ENCODE measurements at places on chromosomes 1 and 21.

- peak; percentile 84 for DNase-seq
Observed at GRCh38 chr1:234781241-234782065, 171.5 kb upstream of the IRF2BP2 start.

DNA sequence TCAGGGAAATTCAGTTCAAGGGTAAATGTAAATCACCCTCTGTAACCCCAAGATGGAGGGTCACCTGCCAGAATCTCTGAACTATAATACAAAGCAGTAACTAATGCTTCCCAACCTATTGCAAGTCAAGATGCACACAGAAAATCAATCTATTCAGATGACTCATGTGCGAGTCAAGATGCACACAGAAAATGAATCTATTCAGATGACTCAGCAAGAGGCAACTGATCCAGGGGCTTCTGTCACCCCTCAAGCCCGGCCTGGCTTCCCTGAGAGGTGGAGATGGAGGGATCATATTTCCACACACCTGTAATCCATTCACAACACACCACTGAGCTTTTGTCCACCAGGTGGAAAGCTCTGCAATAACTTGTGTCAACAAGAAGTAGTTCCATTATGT, 17.4 kb upstream of the HIVEP3 start:
- peak; percentile 33 for DNase-seq

DNA sequence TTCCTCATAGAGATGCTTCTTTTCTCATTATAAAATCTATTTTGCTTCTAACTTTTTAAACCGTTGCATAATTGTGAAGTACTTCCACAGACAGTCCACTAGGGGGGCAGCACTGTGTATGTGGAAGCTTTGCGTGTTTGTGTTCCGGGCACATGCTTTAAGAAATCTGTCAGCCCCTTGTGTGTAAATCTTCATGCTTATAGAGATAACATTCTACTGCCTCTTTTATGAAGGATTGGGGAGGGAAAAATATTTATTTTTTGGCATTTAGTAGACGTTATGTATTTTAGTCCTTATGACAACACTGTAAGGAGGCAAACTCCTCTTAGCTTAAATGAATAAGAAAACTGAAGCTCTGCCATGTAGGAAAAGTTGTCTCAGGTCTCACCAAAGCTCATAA, 157.3 kb upstream of the PTGFR start:
- DNase-seq, result peak; percentile 2

GRCh38 chr1:201769966-201770365, 59.0 kb upstream of the IPO9 start:
- DNase-seq, result no peak

- DNase-seq, result no peak
Observed at GRCh38 chr1:203408486-203409481, 57.9 kb upstream of the FMOD start.

DNA sequence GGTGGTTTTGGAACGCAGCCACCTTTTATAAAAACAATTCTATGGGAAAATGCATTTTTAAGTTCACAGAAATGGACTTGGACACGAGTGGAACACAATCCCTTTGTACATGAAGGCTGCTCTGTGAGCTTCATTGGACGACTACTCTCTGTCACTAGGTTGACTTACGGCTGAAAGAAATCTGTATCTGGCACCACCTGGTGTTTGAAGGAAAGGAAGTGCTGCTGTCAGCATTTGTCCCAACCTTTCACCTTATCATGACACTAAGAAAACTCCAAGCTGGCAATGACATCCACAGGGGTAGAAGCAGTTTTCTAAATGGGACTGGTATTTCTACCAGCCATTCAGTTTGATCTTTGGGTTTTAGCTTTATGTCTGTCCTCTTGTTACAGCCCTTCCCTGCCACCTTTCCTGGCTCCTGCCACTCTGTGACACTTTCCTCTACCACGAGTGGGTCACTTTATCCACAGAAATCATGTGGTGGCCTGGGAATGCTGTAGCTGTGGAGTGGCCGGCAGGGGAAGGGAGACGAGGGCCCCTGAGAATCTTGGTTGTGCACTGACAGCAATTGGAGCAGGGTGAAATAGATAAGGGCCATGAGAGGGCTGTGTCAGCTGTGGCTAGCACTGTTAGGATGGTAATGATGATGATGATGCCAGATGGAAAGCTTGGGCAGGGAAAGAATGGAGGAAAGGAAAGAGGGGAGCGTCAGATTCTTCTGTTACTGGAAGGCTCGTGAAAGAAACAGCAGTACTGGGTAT, 85.2 kb downstream of the TBX19 start:
- peak; percentile 7 for DNase-seq

DNA sequence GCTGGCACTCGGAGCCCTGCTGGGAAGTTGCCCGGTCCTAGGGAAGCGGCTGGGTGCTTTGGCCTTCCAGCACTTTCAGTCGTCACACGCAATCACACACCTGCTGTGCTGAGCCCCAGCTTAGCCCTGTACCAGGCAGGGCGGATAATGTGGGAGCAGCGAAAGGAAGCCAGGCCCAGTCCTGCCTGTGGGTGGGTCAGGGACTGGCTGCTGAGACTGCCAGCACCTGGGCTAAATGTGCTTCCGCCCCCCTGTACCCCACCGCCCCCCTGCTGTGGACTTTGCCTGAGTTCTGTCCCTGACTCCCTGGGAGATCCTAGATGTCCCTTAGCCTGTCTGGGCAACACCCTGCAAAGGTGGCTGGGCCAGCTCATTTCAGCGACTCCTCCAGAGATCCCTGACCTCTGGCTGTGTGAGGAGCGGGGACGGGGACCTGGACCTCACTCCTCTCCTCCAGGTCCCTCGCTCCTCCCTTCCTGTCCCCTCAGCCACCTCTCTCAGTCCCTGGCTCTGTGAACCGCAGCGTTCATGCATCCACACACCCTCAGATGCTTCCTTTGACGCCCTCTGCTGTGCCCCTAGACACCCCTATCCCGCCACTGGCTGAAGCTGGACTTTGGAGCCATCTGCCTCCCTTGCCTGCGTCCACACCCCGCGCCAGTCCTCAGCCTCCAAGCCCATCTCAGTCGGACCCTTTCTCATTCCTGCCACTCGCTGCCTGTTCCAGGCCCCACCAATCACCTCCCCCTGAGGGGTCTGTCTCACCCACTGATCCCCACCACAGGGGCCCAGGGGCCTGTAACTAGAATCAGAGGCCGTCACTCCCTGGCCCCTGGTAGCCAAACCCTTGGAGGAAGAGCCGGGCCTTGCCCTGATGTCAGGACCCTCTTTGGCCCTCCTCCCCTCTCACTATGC, 1.4 kb downstream of the MMEL1 start:
- DNase-seq, result no peak

DNA sequence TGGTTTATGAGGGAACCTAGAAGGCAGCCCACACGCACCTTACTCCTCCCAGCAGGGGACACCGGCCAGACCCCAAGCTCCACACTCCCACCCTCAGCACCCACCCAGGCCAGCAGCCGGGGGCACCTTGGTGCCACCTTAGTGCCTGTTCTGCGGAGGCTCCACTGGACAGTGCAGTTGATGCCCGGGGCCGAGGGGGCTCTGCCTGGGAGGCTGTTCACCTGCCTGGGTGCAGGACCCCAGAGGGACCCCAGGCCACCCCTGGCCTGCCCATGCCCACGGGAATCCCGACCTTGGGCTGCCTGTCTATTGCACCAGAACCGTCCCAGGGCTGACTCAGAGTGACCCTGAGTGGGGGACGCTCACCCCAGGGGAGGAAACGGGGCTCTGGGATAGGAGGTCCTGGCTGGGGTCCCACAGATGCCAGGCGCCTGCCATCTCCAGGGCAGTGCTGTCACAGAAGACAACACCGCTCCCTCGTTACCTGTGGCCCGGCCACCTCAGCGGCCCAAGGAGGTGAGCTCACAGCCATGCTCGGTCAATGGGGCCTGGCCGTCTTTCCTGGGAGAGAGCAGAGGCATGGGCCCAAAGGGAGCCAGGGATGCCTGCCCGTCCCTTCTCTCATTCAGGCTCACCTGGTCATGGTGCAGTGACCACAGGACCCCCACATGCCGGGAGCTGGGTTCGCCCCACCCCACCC, 696 bp downstream of the SCNN1D start:
- no peak for DNase-seq

DNA sequence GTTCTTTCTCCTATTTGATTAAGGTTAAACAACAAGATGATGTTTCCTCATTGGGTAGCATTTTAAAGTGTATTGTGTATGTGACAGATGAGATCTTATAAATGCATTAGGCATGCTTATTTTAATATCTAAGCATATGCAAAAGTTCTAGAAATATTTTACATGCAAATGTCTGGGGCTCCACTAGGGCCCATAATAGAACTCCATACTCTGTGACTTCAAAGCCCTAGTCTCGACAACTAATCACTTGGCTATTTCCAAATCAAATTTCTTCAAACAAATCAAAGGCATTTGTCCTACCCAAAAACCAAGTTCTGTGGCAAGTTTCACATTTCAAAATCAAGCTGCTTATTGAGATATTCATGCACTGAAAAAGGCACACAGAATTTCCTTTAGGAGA, 385.6 kb upstream of the ST6GALNAC5 start:
- no peak for DNase-seq

GRCh38 chr21:15966231-15966630, 236.4 kb downstream of the USP25 start:
- DNase-seq, result no peak

DNA sequence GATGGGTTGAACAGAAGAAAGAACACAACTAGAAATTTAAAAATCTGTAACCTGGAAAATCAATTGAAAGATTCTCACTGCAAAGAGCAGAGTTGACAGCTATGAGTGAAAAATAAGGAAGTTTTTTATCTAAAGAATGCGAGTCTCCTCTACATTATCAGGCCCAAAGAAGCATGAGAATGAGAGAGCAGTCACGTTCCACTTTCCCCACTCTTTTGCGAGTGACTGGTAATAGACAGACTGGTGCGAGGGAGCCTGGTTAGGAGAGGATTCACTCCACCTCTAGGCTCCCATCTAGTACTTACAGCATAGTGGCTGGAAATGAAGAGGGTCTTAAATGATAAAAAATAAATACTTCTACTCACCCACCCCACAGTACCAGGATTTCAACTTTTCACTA, 52.0 kb downstream of the PRDX6 start:
- DNase-seq, result no peak

DNA sequence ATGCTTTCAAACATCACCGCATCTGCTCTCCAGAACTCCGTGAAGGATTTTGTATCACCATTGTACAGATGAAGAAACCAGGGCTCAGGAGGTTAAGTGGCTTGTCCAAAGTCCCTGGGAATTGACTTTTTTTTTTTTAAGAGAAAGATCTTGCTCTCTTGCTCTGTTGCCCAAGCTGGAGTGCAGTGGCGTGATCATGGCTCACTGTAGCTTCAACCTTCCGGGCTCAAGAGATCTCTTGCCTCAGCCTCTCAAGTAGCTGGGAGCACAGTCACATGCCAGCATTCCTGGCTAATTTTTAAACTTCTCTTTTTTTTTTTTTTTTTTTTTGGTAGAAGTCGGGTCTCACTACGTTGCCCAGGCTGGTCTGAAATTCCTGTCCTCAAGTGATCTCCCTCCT, 6.9 kb upstream of the TAS1R2 start:
- DNase-seq, result no peak

GRCh38 chr1:240804475-240804874, 192.5 kb upstream of the GREM2 start:
- DNase-seq, result no peak

- DNase-seq, result no peak
Observed at GRCh38 chr1:111734856-111735255, 4.3 kb downstream of the INKA2 start.

GRCh38 chr1:48903291-48903690, 126.6 kb upstream of the BEND5 start:
- no peak for DNase-seq

GRCh38 chr21:42193131-42193671, 25.7 kb upstream of the ABCG1 start:
- DNase-seq, result peak; percentile 88

DNA sequence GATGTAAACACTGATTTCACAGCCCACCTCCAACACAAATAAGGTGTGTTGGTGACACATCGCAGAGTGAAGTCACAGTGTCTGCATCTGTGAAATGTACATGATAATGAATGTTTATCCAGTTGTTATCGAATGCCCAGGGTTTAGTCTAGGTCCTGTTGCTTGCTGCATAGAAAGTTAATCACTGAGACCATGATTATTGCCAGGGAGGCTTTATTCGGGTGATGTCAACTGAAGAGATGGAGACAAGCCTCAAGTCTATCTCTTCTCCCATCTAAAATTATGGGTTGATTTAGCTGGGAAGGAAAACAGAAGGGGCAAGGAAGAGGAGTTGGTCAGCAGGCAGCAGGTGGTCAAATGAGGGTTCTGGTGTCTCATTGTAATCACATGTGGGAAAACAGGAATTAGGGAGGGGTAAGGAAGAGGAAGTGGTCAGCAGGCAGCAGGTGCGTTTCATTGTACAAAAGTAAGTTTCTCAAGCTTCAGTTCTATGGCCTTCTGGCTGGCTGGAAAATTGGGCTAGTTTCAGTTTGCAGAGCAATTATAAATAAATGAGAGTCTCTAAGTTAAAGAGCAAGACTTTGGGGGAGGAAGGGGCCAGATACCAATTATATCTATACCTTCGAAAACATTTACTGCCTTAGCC, 146.3 kb upstream of the DNAH14 start:
- no peak for DNase-seq

DNA sequence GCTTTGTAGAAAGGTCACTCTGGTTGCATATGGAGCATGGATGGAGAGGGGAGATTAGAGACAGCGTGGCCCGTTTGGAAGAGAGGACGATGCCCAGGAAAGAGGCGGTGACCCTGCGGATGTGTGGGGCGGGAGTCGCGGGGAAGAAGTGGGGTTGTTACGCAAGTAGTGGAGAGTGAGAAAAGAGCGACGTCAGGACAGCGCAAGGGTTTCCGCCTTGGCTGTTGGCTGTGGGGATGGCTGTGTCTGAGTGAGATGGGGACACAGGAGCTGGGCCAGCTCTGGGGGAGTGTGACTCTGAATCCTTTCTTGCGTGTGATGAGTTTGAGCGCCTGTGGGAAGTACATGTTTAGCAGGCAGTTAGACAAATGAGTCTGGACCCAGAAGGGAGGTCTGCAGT, 3.8 kb downstream of the B4GALT2 start:
- DNase-seq, result no peak

DNA sequence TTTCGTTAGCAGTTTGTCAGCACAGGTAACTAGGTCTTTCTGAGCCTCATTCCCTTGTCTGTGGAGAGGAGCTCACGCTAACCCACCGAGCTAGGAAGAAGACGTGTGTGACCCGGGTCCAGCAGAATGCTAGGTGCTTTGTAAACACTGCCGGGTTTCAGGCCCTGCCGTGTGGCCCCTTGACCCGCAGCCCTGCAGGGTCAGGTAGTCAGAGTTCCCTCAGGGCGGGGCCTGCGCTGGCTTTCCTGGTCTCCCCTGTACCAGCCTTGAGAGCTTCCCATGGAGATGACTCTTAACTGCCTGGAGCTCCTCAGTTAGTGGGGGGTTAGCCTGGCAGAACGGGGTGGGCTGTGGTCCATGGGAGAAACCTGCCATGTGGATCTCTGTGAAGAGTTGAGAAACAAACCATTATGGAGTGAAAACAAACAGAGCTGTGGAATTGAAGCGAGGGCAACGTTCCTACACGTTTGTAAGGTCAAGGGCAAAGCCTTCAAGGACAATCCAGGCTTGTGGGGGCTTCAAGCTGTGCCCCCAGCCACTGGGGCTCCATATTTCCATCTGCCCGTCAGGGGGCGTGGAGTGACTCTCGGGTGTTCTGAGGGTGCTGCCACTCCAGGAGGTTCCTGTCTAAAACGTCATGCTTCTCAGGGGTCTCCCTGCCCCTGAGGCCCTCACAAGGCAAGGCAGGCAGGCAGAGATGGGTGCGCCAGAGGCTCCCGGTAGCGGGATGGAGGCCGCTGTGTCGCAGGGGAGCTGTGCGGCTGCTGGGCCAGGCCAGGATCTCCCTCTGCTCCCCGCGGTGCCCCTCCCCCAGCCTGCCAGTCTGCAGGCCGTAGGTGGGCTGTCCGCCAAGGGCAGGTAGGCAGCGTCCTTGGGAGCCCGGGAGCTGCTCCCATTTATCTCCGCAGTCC, 23.8 kb downstream of the LHX4 start:
- DNase-seq, result no peak

GRCh38 chr1:20389571-20389970, 96.4 kb downstream of the CAMK2N1 start:
- DNase-seq, result no peak
